ENCODE measurements at places on chromosomes 5 and 9.
A peak's percentile ranks its signal among the peaks of the same experiment; 100 is the strongest.

DNA sequence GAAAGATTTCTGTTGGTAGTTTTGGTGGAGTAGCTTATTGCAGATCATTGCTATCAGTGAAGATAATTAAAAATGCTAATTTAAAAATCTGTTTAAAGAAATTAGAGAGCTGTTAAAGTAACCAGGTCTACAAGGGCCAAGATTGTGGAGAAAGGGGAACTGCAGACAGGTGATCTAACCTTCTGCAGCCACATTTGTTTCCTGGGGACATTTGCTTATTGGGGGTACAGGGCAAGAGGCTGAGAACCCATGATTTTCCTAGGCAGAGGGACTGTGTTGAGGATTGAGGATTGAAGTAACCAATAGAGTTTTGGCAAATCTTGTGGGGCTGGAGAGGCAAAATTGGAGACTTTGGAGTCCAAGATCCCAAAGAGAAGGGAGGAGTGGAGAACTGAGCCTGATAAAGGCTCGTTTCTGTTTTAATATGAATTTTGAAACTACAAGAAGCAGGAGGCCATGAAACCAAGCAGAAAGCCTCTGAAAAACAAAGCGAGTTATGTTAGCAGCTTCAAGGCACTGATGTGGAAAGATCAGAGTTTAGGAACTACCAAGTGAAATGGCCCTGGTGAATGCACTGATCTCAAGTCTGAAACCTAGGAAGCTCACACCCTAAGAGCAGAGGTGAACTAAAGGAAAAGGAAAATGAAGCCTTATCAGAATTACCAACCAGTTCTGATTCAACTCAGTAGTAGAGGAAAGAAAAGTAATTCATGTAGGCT, 219.8 kb upstream of the C9orf72 start:
- DNase-seq, result no peak

DNA sequence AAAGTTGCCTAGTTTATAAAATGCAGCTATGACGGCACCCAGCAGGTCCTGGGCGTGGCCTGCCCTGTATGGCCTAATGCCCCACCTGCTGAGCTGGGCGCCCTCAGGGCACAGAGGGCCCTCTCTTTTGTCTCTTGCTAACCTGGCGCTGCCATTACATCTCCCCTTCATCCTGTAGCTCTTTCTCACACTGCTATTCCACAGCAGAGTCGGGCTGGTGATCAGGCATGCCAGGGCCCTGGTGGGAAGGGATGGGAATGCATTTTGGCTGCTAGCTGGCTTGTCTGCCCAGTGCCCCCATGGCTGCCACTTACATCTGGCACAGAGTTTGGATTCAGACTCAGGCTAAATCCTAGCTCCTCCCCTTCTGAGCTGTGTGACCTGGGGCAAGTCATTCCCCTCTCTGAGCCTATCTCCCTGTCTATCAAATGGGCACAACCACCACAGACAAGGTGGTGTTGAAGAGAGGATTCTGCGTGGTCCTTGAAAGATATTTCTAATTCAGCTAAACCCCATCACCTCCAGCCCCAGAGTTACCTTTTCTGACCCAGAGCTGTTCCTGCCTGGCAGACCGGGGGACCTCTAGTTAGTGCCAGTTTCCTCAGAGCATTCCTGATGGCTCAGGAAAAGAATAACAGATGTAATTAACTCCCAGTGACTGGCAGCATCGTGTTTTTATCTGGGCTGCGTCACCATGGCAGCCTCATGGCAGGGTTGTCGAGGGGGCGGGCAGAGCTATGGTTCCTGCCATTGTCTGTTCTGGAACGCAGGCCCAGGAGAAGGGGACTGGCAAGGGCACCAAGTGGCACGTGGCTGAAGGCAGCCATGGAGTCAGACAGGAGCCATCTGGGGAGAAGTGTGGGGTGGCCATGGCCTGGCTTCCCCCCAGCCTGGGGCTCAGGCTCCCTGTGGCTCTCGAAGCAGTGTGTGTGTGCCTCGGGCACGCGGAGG, 6.3 kb downstream of the PRR7 start:
- no peak for DNase-seq

DNA sequence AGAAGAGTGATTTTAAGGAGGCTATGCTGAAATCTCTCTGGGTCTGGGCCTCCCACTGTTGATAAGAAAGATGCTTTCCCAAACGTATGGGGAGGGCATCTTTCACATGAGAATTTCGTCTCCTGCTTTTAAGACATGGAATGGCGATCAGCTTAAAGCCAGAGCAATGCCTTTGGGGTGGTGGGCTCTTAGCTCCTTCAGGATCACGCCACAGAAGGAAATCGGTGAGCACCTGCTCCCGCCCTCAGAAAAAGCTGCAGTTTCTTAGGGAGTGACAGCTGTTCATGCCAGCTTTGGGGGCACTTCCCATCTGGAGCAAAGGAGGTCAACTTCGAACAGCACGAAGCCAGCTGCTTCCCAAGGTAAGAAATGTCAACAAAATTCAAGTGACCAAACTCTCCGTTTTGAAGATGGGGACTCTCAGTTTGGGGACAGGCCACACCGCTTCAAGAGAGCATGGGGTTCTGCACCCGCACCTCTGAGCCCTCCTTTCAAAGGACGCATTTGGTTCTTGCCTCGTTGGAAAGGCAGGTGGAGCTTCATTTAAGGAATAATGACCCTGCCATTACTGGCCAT, 39.0 kb downstream of the TRIP13 start:
- DNase-seq, result no peak

DNA sequence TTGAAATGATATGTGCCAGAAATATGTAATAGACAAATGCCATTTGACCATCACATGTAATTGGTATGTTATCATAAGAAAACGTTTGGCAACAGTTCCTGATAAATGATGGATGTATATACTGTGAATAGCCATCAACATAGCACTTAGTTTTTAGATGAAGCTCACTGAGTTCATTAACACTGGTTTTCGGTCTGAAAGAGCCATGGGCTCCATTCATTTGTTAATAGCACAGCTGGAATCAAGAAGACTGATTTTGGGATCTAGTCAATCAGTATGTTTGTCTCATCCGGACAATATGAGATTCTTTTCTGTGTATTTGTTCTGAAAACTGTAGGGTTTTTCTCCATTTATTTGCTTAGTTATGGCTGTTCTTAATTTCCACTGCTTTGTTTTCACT, 413.5 kb upstream of the CLINT1 start:
- no peak for DNase-seq

DNA sequence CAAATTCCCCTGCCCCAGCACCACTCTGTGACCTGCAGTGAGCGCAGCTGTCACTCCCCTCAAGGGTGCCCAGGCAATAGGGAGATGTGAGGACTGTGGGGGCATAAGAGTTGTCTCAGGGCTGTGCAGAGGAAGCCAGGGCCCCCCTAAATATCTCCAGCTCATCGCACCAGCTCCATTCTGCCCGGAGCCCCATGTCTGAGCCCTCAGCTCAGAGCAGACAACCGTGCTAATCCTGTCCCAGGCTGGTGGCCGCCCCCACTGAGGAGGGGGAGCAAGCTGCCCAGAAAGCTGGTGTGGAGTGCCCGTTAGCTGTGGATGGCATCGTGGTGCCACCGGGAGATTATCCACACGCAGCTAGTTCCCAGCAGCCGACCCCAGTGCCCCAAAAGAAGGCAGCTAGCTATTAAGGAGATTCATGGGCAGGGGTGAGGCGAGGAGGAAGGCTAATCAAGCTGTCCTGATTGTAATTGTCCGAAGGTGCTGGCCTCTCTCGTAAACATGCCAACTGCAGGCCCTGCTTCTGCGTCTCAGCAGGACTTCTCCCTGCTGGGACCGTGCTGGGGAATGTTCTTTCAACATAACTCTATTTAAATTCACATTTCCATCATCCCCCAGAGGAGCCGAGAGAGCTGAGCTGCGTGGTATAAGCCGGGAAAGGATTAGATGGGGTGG, 17.0 kb upstream of the FIBCD1 start:
- no peak for DNase-seq

- DNase-seq, result peak; percentile 22
Measured at GRCh38 chr5:34915856-34916192, 313 bp downstream of the BRIX1 start.

GRCh38 chr9:136270173-136270705, 24.6 kb upstream of the QSOX2 start:
- peak; percentile 13 for DNase-seq

DNA sequence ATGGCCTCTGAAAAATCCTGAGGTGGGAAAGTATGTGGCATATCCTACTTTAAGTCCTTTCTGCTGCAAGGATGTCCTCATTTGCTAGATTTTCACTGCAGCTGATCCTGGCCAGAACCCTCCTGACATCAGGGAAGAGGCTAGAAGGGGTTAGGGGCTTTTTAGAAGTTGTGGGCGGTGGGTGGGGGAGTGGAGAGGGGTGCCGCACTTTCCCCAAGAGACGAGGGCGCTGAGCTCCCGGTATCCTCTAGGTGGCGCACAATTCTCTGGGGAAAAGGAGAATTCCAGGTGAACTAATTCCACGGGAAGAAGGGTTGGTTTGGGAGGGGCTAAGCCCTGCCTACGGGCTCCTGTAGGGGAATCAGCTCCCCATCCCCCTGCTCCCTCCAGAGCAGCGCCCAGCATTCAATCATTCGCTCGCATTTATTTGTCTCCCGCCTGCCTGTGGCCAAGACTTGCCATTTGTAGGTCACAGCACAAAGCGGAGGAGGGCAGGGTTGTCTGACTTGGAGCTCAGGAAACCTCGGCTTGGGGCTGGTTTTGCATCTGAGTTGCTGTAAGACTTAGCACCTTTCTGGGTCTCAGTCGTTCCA, 42.9 kb upstream of the HAND1 start:
- no peak for DNase-seq

- peak; percentile 1 for DNase-seq
Measured at GRCh38 chr5:58459146-58460001, 512 bp downstream of the PLK2 start.

DNA sequence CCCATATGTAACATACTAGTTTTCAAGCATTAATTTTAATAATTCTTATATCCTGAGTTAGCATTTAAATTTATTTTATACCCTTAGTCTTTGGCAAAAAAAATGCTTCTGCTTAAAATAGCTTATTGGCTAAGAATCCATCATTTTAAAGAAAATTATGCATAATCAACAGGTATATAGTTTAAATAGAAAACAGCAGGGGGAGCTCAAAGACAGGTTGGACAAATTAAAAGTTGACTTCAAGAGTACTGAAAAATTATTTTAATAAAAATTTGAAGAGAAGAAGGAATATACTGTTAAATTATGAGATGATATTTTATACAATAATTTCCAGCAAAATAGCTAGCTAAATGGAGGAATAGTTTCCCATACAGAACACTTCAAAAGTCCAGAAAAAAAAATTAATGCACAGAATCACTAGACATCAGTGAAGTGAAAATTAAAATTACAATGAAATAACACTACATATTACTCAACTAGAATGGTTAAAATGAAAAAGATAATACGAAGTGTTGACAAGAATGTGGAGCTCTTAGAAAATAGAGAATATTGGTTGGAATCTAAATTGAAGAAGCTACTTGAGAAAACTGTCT, 387.1 kb downstream of the PDE4D start:
- peak; percentile 37 for DNase-seq

- DNase-seq, result peak; percentile 56
Measured at GRCh38 chr5:218457-219291, 554 bp downstream of the SDHA start.

- DNase-seq, result no peak
Measured at GRCh38 chr5:101047181-101047580, 144.1 kb upstream of the ST8SIA4 start.

DNA sequence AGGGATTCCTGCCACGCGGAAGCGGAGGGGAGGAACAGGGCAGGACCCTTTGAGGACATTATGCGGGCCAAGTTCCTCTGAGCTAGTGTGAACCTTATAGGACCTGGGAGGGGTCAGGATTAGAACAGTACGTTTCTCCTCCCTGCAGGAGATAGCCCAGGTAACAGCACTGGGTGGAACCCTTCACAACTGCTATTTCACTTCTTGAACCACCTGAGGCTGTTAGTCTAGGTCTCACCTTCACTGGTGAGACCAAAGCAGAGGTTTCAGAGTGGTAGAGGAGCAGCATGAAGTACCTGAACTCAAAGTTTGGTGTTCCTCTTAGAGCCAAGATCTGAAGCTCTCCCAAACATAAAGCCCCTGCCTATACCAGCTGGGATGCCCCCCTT, 832 bp downstream of the EIF4EBP3 start:
- DNase-seq, result no peak

GRCh38 chr5:160023007-160023907, 14.3 kb downstream of the TTC1 start:
- no peak for DNase-seq

DNA sequence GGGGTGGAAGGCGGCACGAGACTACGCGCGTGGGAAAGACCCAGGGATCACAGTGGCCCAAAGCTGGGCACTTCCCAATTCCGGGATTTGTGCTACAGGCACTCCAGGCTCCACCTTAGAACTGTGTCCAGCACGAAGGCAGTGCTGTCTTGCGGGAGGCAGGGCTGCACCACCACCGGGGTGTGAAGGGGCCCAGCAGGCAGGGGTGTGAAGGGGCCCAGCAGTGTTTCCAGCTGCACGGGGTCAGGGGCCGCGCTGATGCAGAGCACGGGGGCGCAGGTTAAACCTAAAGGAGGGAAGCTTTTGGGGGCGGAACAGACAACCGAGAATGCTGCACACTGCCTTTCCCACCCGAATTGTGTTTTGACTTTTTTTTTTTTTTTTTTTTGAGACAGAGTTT, 1.1 kb upstream of the PDCD6 start:
- no peak for DNase-seq

DNA sequence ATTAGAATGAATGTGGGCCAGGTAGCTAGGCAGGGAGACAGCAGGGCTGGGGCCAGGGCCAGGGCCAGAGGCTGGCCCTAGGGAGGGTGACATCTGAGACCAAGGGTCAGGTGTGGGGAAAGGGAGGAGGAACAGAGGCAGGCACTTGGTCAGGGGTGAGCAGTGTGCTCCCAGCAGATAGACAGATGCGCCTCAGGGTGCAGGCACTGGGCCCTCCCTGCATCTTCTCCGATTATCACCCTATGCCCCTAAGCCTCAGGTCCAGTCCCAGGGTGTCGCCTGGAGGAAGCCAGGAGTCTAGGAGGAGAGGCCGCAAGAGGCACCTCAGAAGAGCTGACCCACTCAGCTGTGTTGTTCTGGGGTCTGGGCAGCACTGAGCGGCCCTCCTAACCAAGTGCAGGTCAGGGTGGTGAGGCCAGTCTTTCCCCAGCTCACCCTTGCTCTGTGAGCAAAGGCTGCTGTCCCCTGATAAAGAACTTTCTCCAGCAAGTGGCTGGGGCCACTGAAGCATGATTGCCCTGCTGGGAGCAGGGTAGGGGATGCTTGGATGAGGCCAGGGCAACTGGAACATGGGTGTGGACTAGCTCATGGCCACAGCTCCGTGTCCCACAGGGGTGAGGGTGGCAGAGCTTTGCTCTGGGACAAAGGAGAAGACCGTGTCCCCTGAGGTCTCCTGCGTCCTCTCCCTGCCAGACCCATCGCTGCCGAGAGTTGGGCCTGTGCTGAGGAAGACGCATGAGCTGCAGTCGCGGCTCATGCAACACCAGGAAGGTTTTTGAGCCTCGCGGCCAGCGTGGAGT, 2.1 kb upstream of the RASGEF1C start:
- DNase-seq, result no peak

DNA sequence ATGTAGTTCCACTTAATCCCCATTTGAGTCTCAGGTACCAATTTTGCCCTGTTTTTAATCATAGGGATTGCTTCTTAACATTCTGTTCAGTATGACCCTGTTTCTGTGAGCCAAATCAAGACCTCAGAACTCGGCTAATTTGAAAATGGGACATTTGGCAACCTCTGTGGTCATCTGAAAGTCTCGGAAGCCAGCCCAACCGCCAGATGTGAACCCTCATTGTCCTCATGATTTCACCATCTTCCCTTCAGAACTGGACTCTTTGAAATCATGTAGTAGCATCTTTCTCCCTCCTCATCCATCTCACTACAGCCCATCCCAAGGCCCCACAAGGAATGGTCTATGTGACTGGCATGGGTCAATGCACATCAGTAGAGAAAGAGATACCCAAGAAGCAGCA, 88.9 kb downstream of the S1PR3 start:
- DNase-seq, result no peak

- no peak for DNase-seq
Measured at GRCh38 chr5:157069949-157070348, 11.0 kb upstream of the HAVCR1 start.

All from inflammatory macrophage (primary cell).